ENCODE measurements at places on chromosomes 16 and 17. TPM values are rescaled to one million over a fixed set of nuclear protein-coding genes. Genes with fewer than 3 reads are reported as not detected.

AMDHD2 gene
- total RNA-seq, result 45.9 TPM

CCL16 gene
- not detected for total RNA-seq

ITGB4 gene
- total RNA-seq, result 4.1 TPM

PTX4 gene
- total RNA-seq, result not detected

SNAI3 gene
- not detected for total RNA-seq

MARVELD3 gene
- 0.63 TPM for total RNA-seq

TIMP2 gene
- 364 TPM for total RNA-seq

GFAP gene
- total RNA-seq, result 0.49 TPM

UMOD gene
- total RNA-seq, result not detected

DNAI2 gene
- not detected for total RNA-seq

CYGB gene
- 2.8 TPM for total RNA-seq

EVPLL gene
- total RNA-seq, result not detected
